ENCODE measurements at places on chromosomes 1 and 21. TPM values are rescaled to one million over a fixed set of nuclear protein-coding genes. Genes with fewer than 3 reads are reported as not detected.

CD1D gene
- total RNA-seq = 1.6 TPM

DNA sequence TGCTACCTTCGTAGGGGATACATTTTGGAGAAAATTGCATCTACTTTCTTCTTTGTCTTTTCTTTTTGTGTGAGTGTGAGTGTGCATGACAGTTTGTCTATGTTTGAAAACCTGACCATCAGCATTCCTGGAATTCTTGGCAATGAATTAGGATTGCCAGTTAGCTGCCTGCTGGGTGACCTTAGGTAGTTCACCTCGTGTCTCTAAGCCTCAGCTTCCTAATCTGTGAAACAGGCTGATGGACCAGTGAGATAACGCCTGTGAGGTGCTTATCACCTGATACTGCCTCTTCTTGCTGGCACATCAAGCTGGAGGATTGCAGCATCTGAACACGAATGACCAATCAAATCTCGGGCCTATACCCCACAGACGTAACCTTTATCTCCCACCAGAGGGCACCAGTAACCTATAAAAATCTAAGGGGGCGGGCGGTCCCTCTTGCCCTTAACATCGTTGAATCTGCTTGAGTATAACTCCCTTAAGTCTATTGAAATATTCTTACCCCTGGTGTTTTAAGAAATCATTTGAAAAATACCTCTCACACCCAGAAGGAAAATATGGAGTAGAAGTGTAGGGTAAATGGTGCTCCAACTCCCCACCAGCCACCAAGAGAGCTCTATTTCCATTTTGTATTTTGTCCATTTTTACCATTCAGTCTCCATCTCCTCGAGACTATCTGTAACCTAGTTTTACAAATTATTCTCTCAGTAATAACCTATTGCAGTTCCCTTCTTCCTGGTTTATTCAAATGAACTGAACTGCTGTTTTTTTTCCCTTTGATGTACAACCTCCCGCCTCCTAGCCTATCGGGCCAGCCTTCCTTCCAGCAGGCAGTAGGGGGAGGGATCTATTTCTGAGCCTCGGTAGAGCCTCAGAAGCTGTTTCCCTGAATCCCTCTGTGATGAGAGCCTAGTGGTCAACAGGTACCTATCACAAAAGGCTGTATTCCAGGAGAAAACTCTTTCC, 49.7 kb downstream of the MDM4 start:
- no peak for DNase-seq

GRCh38 chr21:42350927-42351426, at the start of gene TFF2:
Gene TFF2 (minus strand): TSS chr21:42350994. CDS start chr21:42350957, 37 bp downstream.
- DNase-seq = no peak

GRCh38 chr1:175564119-175564518, 179.3 kb downstream of the TNR start:
- no peak for DNase-seq

CLCA4 gene
- 38.1 TPM for total RNA-seq

DNA sequence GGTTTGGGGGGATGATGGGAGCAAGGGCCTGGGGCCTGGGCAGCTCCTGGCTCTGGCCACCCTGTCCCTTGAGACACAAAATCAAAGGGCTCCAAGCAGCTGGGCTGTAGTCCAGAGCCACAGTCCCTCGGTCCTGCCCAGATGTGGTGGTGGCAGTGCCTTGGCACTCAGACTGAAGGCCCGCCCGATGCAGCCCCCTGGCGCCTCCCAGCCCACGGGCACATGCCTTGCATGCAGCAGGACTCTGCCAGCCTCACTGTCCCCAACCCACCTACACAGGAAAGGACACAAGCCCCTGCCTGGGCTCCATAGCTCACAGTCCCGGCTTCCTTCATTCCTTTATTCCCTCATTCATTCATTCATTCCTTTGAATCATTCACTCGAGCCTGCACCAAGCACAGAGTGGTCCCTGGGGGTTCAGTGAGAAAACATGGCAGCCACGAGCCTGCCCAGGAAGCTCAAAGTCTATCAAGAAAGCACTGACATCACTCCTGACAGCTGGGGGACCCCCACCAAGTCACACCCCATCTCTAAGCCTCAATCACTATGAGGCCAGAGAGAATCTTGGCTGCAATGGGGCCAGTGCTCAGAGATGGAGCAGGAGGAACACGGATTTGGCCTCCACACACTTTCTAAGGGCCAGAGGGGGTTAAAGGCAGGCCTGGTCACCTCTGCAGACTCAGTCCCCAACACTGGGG, 5.8 kb downstream of the SDC3 start:
- DNase-seq = no peak

- DNase-seq = no peak
These were observed 22.6 kb downstream of the PODN start for GRCh38 chr1:53084589-53084971.

GRCh38 chr1:6801966-6802365, 16.7 kb downstream of the CAMTA1 start:
- DNase-seq = no peak

GRCh38 chr1:206716870-206717673, 32.4 kb downstream of the MAPKAPK2 start:
- DNase-seq = no peak

DNA sequence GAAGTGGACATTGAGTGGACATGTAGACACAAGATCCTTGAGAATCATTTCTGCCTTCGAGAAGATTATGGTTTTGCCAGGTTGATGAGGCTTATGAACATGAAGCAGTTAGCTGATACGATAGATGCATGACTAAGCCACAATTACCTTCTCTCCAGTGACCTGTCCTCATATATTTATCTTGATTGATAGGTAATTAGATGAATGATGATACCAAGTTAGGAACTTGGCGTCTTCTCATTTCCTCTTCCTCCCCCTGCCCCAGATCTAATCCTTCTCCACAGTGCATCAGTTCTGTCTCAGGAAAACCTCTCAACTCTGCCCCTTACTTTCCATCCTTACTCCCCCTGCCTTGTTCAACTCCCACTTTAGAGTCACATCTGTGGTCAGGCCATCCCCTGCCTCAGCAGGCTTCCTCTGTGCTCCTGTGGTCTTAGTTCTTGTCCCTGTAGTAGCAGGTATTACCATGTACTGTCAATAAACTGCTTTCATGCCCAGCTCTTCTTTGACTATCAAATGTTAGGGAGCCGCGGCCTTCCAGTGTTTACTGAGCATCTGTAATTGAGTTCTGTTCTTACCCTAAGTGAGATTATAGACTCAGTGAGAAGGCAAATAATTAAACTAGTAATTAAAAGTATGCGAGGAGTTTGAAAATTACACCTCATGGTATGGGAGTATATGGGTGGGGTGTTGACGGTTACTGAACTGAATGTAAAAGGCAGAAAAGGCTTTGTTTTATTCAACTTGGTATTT, 5.1 kb downstream of the ST6GALNAC3 start:
- DNase-seq = no peak

- no peak for DNase-seq
These were observed 35.2 kb downstream of the LRP8 start for GRCh38 chr1:53292690-53293089.

SAMSN1 gene
- 16.2 TPM for total RNA-seq

DNA sequence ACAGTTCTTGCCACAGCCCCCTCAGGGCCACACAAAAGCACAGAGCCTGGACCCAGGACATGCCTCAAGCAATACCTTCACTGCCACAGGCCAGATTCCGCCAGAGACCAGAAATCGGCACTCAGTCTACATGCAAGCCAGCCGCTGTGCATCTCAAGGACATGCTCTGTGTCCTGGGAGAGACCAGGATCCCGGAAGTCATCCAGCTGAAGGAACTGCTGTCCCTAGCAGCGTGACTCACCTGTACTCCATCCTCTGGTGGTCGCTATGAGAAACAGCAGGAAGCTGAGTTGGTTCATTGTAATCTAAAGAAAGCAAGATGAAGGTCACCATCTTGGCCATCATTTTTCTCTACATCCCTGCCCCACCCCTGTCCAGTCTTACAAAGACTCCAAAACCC, 401 bp downstream of the ITLN1 start:
- DNase-seq = no peak

- DNase-seq = no peak
These were observed 3.4 kb upstream of the ZP4 start for GRCh38 chr1:237894131-237894530.

- no peak for DNase-seq
These were observed 1.4 kb downstream of the KLHL21 start for GRCh38 chr1:6601049-6601922.

- DNase-seq = no peak
These were observed 154.5 kb downstream of the PEX14 start for GRCh38 chr1:10629091-10629815.

DCST1 gene
- not detected for total RNA-seq

- DNase-seq = no peak
These were observed 304.8 kb downstream of the AJAP1 start for GRCh38 chr1:4959216-4959615.

IGFN1 gene
- total RNA-seq = 0.69 TPM

- DNase-seq = no peak
These were observed 31.8 kb upstream of the BEND5 start for GRCh38 chr1:48808496-48808895.

FYB2 gene
- total RNA-seq = 0.90 TPM

DNA sequence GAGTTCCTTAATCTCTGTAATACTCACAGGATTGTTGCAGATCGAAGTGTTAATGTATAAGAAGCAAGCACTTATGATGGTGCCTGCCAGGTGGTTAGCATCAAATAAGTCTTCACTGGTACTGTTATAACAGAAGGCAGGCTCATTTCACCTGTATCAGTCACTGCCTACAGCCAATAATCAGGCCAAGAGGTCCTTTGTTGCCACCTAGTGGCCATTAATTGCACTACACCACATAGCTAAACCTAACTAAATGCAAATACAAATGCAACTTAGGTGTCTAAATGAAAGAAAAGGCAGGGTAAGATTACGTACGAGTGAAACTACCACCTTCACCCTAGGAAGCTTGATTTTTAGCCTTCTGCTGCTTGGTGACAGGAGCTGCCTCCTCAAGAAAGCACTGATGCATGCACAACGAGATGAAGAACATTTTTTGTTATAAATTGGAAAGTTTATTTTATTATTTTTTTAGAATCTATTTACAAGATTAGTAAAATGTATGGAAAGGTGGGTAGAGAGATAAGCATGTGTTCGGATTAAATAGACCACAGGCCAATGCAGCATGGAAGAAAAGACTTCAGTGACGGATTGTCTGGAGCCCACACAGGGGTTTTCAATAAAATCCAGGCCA, 334.8 kb upstream of the CAMK1G start:
- no peak for DNase-seq

DNA sequence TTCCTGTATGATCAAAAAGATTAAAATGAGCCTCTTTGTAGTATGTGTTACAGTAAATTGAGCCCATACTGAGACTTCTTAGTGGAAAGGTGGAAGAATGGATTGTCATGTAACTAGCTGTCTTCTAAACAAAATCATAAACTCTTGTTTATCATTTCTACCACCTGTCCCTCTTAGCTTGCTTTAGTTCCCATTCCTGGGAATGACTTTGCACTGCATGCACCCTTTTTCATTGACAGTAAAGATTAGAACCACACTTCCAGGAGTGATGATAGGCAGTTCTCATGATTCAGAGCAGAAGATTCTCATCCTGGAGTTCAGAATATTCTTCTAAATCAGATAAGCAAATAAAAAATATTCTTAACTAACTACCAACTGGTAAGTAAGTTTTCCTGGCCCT, 28.0 kb downstream of the DENND2D start:
- DNase-seq = no peak

DNA sequence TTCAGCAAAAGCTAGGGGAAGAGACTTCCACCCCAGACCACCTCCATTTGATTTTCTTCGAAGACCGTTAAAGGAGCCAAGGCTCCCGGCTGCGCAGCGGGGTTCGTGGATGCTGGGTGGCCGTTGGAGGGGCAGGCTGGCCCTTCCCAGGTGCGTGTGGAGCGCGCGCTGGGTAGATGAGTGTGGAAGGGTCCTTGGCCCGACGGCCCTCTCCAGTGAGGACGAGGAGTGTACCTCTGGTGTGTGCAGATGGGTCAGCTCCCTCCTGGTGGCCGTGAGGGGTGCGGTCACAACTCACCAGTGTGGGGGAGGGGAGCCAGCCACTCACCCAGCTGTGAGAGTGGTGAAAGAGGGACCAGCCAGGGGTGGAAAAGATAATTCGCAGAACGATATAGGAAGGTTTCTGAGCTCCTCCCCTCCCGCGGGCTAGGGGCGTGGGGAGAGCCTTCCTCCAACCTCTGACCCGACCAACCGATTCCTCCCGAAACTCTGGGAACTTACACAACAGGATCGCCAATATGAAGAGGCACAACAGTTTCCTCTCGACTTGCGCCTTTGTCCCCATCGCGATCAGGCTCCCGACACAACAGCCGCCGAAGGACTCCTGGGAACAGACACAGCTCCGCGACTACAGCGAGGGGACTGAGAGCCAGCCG, at the start of gene F11R:
Gene F11R (minus strand): TSS at position 644 of the 656 bp plus-strand sequence. CDS start 79 bp downstream, at position 565.
- no peak for DNase-seq

HES3 gene
- total RNA-seq = not detected

DNA sequence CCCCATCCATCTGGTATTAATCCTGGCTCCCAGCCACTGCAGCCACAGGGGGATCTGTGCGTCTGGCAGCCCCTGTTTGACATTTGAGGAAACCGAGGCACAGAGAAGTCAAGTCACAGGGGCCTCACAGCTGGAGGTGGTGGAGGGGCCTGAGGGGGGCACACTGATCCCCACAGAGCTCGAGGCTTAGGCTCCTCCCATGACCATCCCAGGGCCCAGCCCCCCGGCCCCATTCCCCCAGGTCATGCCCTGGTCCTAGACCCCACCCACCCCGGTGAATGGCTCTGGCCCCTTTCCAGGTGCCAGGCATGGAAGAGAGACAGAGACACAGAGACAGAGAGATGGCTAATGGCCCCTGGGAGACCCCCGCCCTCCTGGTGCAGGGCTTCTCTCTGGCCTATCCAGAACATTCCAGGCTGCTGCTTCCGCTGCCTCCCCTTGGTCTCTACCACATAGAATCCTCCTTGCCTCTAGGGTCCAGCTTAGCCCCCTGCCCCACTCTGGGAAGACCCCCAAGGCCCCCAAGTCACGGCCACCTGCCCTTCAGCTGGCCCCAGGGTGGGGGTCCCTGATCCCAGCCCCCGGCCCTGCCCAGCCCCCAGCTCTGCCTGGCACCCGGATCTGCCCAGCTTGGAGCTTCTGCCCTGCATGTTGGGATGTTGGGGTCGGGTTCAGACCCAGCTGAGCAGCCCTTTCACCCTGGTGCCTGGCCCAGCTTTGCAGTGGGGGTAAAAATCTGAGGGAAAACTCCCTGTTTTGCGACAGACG, 29.2 kb upstream of the LRRC3 start:
- DNase-seq = no peak

DNA sequence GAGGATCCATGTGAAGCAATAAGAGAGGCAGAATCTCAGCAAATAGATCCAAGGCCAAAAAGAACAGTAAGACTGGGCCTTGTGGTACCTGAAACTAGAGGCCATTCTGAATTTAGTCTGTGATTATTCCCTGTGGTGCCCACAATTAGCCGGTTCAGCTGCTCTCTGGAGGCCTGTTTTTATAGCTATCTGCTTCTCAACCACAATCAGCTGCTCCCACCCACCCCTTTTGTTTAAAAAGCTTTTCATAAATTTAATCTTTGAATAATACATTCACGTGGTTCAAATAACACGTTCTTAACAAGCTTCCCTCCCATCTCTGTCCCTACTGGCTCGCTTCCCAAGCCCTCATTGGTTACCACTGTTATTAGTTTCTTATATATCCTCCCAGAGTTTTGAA, 18.0 kb downstream of the UBE2T start:
- DNase-seq = no peak
